Stimulated activated CD4-positive, alpha-beta T cell treated with anti-CD3 and anti-CD28 coated beads, Interleukin-1b, Interleukin-23, amount 100 ng/mL, for 4 hours (primary cell): ENCODE measurements at places on chromosomes 11 and 22.

DNA sequence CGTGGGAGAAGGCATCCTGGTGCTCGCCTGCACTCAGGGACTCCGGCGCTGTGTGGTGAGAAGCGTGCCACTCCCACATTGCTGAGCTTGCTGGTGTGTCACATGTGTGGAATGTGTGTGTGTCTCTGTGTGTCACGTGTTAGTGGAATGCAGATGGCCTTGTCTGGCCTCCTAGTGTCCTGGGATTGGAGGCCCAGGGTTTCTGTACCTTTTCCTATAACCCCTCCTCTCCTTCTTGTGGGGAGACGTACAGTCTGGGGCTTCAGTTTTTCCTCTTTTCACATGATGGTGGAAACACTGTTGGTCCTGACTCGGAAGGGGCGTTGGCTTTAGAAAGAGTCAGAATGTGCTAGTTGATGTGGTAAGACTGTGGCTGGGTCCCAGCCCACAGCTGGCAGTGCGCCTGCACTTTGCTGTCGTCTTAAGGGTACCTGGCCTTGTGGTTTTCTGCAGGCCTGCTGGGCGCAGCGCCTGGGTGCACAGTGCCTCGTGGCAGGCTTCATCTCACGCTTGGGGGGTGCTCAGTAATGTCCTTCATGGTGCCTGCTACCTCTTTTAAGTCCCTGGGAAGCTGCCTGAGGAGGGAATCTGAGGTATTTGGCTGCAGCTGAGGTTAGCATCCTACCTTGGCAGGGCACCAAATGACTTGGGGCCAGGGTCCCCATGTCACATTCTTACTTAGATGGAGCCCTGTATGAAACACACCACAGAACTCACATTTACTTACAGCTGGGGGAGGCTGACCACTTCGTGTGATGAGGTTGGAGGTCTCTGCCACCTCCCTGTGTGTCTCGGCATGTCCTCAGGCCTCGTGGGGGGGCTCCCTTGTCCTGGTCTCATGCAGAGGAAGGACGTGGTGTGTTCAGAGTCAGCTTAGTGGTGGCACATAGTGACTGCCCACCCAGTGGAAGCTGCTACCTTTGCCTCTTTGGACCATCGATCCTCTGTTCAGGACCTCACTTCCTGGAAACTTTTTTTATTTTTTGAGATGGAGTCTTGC lies 61.9 kb downstream of the MED15 start:
- no peak for DNase-seq

DNA sequence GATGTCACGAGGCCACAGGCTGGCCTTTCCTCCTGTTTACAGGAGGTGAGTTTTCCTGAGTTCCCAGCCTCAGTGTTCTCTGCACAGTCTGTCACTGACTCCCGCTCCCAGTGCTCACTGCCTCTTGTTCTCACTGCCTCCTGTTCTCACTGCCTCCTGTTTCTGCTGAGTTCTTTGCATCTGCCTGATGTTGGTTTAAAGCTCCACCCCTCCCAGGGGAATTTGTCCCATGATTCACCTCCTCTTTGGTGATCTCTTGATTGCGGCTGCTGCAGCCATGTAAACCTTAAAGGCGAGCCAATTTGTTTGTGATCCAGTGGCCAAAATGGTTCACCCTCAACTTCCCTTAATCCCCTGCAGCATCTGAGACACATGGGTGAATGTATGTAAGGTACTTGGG lies 6.0 kb upstream of the TUBA8 start:
- no peak for DNase-seq

DNA sequence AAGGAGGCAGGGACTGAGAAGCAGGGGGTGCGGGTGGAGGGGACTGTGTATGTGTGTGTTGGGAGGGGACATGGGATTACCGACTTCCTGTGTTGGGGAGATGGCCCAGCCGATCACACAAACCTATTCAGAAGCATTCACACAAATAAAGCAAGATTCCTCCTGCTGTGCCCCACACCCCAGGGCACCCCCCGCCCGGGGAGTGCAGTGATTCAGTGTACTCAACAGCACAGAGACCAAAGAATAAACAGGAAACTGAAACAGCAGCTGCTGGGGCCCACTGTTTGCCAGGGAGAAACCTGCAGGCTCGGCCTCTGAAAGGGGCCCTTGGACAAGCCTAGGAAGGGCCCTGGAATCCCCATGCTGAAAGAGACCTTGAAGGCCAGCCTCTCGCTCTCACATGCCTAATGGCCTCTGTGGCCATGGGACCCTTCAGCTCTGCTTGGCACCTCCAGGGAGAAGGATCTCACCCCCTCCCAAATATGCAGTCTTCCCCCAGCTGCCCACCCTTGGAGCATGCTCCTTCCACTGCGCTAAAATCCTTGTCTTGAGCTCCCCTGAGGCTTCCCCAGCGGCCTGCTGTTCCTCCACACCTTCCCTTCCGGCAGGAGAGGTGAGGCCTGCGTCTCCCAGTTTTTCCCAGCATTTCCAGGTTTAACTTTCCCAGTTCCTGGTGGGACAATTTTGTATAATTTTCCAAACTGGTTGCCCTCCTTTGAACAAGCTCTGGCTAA lies 72.9 kb downstream of the CSNK2A3 start:
- no peak for DNase-seq

- DNase-seq = no peak
These were observed 159.2 kb downstream of the MSANTD4 start for GRCh38 chr11:105862736-105863367.

GRCh38 chr11:17073370-17074027 lies 4.0 kb downstream of the RPS13 start:
- no peak for DNase-seq

- no peak for DNase-seq
These were observed 48.4 kb upstream of the WNT7B start for GRCh38 chr22:46025225-46025972.

DNA sequence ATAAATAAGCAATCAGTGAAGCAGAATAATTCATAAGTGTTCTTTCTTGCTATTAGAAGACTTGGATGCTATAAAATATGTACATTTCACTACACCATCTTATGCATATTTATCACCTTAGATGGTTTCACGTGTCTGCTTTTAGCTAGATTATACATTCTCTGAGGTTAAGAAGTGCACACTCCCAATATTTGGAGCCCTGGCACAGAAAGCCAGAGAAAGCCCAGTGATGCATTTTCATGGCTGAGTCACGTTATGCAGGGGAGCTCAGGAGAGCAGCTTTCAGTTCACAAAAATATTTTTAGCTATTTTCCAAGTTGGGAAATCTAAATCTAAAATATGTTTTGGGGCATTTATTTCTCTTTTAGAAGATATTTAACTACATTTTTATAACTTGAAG lies 5.1 kb upstream of the TP53AIP1 start:
- DNase-seq = no peak

- no peak for DNase-seq
These were observed 123.8 kb downstream of the DDX10 start for GRCh38 chr11:108788565-108789199.

- DNase-seq = no peak
These were observed 20.8 kb upstream of the LMO2 start for GRCh38 chr11:33912405-33913361.

DNA sequence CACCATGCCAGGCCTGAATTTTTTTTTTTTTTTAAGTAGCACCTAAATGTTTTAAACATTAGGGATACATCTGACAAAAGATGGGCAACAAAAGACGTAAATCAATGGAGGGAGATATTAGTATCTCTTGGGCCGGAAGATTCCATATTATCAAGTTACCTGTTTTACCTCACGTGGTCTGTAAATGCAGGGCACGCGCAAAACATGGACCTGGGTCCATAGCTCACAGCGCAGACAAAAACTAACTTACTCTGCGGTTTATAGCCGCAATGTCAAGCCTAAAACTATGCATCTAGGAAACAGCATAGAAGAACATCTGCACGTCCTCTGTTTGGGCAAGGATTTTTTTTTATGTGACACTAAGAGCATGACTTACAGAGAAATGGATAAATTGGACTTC lies 31.5 kb upstream of the PANX2 start:
- DNase-seq = no peak

GRCh38 chr11:29809121-29809520 lies 207.7 kb downstream of the KCNA4 start:
- DNase-seq = no peak

GRCh38 chr11:13008625-13009475 lies at the start of gene RASSF10:
Gene RASSF10, plus strand, starts transcription at chr11:13009316. Its CDS starts 261 bp downstream, at chr11:13009577.
- DNase-seq = no peak

GRCh38 chr22:49017482-49018329 lies 810.0 kb downstream of the BRD1 start:
- DNase-seq = no peak

GRCh38 chr11:69243496-69244200 lies 50.3 kb upstream of the MYEOV start:
- no peak for DNase-seq

DNA sequence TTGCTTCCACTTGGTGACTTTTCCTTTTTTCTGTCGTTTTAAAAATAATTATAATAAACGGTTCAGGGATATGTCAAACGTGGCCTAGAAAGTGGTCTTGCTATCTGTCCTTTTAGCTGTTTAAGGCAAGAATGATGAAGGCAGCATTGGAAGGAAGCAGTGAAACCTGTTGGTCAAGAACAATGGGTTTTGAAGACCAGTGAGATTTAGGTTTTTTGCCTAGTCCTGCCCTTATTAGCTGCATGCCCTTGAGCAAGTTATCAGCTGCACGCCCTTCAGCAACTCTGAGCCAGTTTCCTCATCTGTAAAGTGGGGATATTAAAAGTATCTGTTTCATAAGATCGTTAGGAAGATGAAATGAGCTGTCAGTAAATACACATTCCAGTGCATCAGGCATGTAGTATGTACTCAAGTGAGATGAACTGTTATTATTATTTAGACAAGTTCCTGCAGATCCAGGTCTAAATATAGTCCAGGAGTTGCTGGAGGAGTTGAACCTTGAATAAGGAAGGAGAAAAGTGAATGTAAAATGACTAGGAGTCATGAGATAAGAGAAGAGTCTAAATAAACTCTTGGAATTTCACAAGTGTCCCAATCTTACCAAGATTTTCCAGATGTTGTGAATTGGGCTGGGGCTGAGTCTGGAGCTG lies 90.8 kb upstream of the HSD17B12 start:
- DNase-seq = no peak

DNA sequence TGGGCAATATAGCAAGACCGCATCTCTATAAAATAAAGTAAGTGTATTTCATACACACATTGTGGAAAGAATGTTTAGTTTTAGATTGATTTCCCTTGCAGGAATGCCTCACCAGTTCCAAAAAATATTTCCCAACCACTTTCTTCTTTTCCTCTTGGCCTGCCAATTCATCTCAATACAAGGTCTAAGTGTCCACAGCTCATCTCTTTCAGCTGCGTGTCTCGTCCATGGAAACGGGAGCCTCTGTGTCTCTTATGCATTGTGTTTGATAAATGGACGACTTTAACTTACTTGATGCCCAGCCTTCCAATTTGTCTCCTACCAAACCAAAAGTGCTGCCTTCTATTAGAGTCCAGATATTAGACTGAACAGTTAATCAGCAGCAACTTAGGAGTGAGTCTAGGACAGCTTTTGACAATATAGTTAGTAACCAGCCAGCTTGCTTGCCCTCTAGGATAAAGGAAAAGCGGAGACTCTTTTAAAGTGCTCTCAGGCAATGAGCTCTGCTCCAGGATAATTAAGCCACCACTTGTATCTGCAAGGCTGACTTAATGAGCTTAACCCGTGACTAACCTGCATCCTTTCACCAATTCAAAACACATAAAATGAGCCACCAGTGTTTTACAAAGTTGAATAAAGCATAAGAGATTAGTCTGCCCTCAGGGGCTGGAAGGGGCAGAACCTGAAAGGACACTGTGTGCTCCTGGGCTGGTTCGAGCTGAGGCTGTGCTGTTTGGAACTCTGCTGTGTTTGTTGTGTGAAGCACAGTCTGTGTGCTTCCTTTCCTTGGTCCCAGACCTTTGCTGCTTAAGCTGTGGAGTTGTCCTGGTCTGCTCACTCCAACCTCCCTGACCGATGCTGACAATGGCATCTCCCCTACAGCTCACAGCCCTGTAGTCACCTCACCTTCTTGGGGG lies 27.5 kb downstream of the FBXO7 start:
- no peak for DNase-seq

GRCh38 chr11:17077240-17077519 lies 287 bp downstream of the RPS13 start:
- no peak for DNase-seq

DNA sequence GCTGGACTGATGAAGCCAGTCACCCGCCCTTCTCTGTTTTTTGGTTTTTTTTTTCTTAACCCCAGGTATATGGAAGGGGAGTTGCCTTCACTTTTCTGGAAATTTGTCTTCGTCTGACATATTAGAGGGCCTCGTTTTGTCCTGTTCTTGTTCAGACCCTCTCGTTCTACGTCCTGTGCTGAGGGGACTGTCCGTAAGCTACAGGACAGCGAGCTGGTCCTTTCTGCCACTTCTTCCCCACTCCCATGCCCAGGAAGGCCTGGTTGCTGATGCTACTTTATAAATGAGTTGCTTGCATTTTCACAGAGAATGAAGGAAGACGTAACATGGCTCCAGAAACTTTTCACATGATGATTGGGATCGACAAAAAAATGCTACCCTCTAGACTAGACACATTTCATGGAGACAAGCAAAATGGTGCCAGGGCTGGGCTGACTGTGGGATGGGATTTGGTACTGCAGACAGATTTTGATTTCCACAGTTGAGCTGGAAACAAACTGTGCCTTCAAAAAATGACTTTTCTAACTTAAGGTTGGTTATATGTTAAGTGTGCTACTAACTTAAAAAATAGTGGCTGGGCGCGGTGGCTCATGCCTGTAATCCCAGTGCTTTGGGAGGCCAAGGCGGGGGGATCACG lies 27.2 kb upstream of the CRKL start:
- no peak for DNase-seq

DNA sequence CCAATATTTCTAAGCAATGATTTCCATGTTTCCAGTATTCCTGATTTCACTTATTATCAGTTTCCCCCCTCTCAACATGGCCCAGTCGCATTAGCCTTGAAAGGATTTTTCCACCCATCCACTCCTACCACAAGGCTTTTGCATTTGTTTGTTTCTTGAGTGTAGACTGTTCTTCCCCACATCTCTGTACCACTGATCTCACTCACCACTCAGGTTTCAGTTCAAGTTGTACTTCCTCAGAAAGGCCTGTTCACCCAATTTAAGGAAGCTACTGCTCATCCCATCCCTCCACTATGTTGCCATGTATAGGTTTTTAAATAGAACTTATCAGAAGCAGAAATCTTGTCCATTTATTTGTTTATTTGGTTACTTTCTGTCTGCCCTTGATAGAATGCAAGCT lies 472.3 kb downstream of the FAM181B start:
- no peak for DNase-seq

DNA sequence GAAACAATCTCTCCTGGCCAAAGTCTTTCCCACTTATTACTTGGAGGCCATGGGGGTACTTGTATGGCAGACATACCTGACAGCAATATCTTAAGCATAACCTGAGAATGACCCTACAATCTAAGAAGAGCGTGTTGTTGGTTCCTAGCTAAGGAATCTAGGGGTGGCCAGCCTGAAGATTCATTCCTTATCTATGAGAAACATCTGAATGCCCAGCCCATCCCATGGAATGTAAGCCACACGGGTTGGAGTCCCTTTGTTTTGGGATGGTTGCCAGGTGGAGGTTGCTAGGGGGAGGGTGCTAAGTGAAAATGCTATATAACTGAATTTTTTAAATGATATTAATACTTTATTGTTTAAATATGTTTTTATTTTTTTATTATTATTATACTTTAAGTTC lies 725.0 kb downstream of the ETS1 start:
- no peak for DNase-seq

- DNase-seq = no peak
These were observed 847.1 kb downstream of the OPCML start for GRCh38 chr11:132685174-132685611.
